ENCODE measurements at places on chromosomes 4 and X. TPM values are rescaled to one million over a fixed set of nuclear protein-coding genes. Genes with fewer than 3 reads are reported as not detected.
A peak's percentile ranks its signal among the peaks of the same experiment; 100 is the strongest.

Gene WDR1
- 85.8 TPM for total RNA-seq

GRCh38 chr4:67861513-67861912 is 22.3 kb downstream of the TMPRSS11D start:
- peak; percentile 1 for DNase-seq

- DNase-seq, result no peak
These were observed 246.6 kb upstream of the AADAT start for GRCh38 chr4:170336238-170336775.

DNA sequence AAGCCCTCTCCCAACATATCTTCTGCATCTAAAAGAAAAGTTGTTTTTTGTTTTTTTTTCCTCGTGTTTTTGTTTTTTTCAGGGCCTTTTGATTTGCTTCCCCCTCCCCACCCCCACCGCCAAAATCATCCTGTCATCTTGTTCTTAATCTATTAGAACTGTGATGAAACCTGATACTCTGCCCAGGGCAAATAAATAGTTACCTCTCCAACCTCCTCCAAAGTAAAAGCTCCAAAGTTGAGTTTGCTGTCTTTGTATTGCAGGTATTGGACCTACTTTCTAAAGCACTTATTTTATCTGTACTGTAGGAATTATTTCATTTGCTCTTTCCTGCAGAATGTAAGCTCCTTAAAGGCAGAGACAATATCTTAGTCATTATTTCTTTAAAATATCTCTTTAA is 172.9 kb downstream of the SOWAHB start:
- DNase-seq, result no peak

Gene SPARCL1
- total RNA-seq, result 1,228 TPM

Gene CLDN22
- total RNA-seq, result not detected

- DNase-seq, result no peak
These were observed 38.2 kb downstream of the AFF1 start for GRCh38 chr4:86972997-86973396.

DNA sequence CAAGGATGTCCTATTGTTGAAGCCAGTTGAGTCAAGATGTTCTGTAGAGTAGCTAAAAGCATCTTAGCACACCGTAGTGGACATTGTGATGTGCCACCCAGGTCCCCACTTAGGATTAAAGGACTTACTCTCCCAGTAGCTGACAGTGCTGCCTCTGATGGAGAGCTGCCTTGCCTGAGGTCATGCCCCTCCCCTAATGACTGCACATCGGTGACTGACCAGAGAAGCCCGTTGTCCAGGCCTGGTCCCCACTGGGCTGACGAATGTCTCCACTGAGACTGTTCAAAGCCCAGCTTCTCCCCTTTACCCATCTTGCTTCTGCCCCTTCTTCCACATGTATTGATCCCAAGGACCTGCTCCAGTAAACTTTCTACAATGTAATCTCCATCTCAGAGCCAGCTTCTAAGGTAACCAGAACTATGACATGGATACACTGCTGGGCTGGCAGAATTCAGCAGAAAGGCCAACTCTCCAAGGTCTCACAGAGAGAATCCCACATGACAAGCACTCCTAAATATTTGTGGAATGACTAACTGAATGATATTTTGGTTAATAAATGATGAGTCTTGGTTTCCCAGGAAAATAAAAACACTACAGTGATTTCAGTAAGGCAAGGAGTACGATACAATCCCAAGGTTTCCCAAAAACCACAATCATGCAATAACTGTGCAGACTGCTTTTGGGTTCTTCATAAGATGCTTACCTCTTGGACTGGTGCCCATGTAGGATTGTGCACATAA is 82.4 kb upstream of the TMEM150C start:
- DNase-seq, result no peak

DNA sequence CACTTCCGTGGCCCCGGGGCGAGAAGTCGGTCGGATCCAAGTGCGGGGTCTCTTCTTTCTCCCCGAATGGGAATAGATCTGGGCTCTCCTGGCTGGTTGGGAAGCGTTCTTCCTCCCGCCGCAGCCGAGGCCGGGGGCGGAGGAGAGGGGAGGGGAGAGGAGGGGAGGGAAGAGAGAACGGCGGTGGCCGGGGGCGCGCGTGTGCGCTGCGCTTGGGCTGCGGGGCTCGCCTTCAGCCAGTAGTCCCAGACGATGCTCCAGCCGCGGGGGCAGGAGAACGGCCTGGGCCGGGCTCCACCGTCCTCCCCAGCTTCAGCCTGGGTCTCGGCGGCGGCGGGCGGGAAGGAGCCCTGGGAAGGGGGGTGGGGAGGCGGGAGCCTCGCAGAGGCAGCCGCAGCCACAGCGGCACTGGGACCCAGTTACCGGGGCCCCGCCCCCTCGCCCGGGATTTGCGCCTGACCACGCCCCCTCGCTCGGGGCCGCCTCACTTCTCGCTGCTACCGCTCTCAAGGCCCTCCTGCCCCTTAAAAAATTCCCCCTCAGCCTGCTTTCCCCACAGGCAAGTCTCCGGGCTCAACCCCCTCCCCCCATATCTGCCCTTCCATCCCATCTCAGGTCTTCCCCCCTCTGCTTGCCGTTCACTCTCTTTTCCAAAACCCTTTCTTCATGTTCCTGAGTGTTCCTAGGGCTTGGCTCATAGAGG is at the start of gene FGD1:
Gene FGD1 (minus strand): TSS at position 421 of the 703 bp plus-strand sequence. CDS start 802 bp downstream, outside the sequence.
- peak; percentile 36 for DNase-seq

Gene COX7B2
- total RNA-seq, result not detected

GRCh38 chr4:7892212-7893019 is 47.2 kb downstream of the AFAP1 start:
- no peak for DNase-seq

- DNase-seq, result no peak
These were observed 18.3 kb downstream of the GAB1 start for GRCh38 chr4:143354990-143355389.

Data from spinal cord (tissue), 10 donors.